ENCODE measurements at places on chromosomes 6 and 20.

- no peak for DNase-seq
Observed at GRCh38 chr6:111890988-111891387, 17.7 kb upstream of the FYN start.

DNA sequence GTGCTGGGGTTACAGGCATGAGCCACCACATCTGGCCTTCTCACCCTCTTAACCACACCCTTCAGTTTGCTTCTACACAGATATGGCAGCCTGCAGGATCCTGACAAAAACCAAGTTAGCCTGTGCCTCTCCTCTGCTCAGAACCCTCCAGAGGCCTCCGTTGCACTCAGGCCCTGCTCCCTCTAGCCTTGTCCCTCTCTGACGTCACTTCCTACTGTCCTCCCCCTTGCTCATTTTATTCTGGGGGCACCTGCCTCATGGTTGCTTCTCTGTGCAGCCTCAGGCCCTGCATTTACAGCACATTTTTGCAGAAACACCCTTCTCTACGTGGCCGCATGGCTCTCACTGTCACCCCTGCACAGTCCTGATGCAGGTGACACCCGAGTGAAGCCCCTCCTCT lies 105.6 kb downstream of the CDC5L start:
- DNase-seq = no peak

- DNase-seq = no peak
Observed at GRCh38 chr6:28910901-28911690, 12.7 kb downstream of the TRIM27 start.

DNA sequence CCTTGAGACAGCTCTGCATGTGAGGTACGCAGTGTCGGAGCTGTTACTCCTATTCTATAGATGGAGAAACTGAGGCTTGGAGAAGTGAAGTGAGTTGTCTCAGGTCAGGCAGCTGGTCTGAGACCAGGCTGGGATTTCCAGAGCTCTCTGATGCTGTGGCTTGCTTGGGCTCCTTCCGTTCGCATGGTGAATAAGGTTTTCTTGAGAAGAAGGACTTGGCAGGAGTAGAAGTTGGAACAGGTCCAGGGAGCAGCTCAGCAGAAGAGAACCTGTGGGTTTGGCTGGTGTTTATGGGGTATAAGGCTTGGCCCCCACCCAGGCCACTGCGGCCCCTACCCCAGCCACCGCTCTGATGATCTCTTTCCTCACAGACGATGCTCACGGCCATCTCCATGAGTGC lies 7.4 kb downstream of the SLC12A5 start:
- DNase-seq = no peak

DNA sequence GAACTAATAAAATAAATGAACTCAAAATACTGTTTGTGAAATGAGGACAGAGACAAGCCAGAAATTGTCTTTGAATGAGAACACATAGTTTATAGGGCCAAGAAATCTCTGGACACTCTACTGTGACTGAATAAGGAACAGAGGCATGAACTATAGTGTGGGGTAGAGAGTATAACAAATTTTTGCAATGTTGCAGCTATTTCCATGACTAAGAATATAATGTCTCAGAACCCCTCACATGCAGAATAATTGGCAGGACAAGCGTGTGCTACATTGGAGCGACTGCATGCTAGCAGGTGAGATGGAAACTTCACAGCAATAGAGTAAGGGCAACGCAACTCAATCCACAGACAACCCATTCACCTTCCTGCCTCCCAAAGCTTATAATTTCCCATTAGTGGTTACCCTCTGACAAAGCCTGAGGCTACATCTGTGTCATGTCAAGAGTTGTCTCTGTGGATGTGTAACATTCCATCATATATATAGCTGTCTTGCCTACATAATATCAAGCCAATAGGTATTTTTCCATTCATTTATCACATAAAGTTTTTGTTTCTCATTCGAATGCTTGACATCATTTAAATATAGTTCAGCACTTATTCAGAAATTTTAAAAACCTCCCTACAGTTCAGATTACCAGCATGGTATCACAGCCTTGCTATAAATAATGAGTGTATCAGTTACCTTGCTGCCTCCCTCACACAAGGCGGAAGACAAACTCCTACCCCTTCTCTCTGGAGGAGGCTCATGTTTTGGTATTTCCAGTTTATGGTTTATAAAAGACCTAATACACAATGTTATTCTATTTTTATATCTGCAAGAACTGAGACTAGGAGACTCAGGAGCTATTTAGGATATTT lies 47.9 kb upstream of the ECHDC1 start:
- no peak for DNase-seq

- no peak for DNase-seq
Observed at GRCh38 chr6:138800377-138801150, 4.7 kb downstream of the ECT2L start.

DNA sequence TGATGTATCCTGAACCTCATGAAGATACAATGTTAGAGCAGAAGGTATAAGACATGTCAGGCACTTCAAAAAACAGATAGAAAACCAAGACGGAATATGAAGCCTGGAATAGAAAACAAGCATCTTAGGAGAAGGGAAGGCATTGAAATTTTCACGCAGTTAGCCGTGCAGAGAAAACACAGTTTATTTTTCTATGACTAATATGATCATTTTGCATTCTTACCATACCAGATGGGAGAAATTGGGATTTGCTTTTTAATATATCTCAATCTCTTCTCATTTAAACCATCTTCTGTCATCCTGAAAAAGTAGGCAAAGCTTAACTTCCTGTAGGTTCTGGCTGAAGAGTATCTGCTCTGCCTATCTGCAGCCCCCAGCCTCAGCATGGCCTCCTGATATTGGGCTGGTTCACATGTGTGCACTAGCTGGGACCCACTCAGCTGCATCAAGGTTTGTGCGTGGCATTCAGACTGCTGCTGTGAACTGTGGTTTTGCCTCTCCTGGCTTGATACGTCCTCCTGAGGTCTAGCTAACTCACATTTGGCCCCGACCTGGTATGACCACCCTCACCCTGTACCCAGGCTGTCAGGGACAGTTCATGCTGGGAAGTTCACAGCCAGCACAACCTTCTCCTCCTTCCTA lies 392.5 kb upstream of the SASH1 start:
- no peak for DNase-seq

GRCh38 chr20:4026093-4026601 lies 10.8 kb upstream of the RNF24 start:
- no peak for DNase-seq

GRCh38 chr6:81561071-81561564 lies 191.4 kb downstream of the TENT5A start:
- no peak for DNase-seq

DNA sequence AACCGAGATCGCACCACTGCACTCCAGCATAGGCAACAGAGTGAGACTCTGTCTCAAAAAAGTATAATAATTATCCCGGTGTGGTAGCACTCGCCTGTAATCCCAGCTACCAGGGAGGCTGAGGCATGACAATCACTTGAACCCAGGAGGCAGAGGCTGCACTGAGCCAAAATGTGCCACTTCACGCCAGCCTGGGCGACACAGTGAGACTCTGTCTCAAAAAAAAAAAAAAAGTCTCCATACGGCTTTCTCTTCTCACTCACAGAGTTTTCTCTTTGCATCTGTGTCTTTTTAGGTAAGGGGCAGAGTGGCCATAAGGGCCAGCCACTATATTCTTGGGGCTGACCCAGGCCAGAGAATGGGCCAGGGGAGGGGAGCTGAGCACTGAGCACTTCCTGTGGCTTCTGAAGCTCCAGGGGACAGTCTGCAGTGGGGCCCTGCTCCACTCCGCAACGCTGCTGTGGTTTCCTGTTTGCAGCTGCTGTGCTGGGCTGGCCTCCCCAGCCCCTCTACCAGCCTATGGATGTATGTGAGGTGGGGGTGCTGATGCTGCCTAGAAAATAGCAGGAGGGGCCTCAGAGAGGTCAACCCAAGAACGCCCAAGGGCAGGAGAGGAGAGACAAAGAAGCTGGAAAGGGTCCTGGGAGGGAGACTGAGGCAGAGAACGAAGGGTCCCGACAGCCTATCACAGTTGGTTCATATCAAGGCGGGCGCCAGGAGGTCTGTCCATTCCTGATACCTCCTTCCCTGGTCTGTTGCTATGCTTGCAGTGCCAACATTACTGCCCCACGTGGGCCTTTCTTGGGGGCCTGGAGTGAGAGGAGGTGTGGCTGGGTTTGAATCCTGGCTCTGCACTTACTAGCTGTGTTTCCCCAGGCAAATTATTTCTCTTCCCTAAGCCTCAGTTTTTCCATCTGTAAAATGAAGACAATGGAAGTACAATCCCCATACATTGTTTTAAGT lies 16.0 kb downstream of the SLA2 start:
- DNase-seq = no peak

DNA sequence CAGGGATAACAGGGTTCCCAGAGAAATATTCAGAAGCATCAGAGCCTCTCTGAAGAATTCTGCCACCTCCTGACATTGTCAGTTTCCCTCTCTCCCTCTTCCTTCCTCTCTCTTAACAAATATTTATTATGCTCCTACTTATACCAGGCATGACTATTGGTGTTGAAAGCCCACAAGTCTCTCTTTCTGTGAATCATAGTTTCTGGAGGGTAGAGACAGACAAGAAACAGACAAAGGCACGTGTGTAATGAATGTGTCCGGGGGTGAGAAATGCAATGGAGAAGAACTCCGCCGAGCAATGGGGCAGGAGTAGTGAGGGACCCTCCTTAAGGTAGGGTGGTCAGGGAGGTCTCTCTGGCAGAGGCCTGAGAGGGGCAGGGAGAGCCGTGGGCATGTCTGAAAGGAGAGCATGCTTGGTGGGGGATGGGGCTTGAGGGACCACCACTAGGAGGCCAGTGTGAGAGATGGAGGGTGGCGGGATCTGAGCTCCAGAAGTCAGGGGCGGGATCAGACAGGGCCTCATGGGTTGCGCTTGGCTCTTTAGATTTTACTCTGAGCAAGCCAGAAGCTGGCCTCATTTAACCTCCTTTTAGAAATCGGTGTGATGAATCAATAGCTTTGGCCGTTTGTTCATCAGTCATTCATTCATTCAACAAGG lies 57.3 kb downstream of the EYA2 start:
- no peak for DNase-seq

GRCh38 chr6:87122477-87122876 lies 27.6 kb upstream of the CGA start:
- no peak for DNase-seq

DNA sequence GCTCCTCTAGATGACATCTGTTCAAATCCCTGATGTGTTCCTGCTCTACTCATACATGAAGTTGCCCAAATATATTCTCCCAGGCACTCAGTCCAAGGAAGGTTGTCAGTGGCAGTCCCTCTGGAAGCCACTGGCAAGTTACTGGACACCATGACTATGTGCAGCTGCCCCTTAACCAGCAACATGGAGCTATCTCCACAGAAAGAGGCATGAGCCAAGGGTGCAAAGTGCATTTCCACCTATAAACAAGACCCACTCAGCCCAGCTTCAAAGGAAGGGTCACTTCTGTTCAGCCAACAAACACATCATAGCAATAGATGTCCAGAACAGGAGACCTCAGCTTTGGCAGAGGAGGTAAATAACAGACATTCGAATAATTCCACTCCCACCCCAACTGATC lies 217.6 kb upstream of the PMEPA1 start:
- no peak for DNase-seq

- no peak for DNase-seq
Observed at GRCh38 chr6:9704989-9705388, 709.9 kb downstream of the TFAP2A start.

DNA sequence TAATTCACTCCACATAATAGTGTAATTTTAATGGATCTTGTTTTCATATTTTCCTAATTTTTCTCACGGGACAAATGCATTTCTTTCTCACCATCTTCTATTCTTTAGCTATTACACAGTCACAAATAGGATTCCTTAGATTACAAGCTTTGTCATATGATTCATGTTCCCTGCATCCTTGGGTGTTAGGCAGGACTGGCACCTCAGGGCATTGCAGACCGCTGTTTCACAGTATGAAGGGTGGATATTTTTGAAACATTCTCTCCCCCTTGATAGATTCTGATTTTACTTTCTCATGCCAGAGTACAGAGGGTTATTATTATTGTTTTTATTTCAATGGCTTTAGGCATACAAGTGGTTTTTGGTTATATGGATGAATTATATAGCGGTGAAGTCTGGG lies 602.5 kb downstream of the PHF3 start:
- no peak for DNase-seq

DNA sequence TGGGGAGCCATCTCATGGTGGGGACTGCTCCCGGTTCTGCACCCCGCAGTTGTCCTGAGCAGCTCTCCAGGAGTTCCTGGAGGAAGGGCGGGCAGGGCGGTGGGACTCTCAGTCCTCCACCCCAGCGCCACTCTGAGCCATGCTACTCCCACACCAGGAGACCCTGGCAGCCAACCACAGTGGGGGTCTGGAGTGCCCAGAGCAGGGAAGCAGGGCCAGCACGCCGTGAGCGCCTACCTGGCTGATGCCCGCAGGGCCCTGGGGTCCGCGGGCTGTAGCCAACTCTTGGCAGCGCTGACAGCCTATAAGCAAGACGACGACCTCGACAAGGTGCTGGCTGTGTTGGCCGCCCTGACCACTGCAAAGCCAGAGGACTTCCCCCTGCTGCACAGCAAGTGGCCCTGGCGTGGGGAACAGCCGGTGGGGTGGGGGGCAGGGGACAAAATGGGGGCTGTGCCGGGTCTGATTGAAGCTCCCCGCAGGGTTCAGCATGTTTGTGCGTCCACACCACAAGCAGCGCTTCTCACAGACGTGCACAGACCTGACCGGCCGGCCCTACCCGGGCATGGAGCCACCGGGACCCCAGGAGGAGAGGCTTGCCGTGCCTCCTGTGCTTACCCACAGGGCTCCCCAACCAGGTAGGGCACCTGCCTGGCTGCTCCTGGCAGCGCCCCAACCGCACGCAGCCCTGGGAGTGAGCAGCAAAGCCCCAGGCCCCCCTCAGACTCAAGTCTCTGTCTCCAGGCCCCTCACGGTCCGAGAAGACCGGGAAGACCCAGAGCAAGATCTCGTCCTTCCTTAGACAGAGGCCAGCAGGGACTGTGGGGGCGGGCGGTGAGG lies 1.6 kb upstream of the TNFRSF6B start:
- no peak for DNase-seq

GRCh38 chr6:169337886-169338445 lies 84.3 kb upstream of the THBS2 start:
- DNase-seq = no peak

All from stimulated activated CD4-positive, alpha-beta T cell treated with anti-CD3 and anti-CD28 coated beads, Interleukin-1b, Interleukin-23, amount 100 ng/mL, for 1 hour (primary cell).